DMS79 treated with DMSO at 0.1 percent for 48 hours (cell line): ENCODE measurements at places on chromosomes 11 and 22.

GRCh38 chr11:33479231-33479630, 221.4 kb downstream of the C11orf91 start:
- peak; percentile 37 for DNase-seq

DNA sequence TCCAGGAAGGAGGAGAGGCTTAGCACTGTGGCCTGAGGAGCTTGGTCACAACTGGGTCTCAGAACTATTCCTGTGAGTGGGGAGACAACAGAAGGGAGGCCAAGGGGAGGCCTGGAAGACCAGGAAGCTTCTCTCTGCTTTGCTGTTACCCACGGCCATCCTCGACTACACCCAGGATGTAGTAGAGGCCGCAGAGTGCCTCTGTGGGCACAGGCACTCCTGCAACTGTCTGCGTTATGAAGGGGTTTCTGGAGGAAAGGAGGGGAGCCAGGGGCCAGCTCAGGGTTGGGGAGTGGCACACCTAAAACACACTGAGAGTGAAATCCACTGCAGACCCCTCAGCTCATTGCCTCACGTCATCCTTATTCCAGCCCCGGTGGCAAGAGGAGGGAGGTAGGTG, 3.8 kb upstream of the MFRP start:
- DNase-seq = no peak

- DNase-seq = no peak
Measured at GRCh38 chr11:64224151-64224890, 1.7 kb downstream of the TRPT1 start.

- no peak for DNase-seq
Measured at GRCh38 chr22:23250785-23251363, 70.6 kb downstream of the BCR start.

DNA sequence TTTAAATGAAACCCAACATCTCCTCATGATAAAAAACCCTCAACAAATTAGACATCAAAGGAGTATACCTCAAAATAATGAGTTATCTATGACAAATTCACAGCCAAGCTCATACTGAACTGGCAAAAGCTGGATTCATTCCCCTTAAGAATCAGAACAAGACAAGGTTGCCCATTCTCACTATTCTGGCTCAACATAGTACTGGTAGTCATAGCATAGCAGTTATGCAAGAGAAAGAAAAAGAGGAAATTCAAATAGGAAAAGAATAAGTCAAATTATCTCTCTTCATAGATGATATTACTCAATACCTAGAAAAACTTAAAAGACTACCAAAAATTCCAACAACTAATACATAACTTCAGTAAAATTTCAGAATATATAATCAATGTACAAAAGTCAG, 29.4 kb upstream of the XKR3 start:
- no peak for DNase-seq
